KG1 (cell line): ENCODE measurements at places on chromosomes 16 and 17.

GRCh38 chr16:19748389-19749168 lies 30.5 kb downstream of the IQCK start:
- no peak for DNase-seq

DNA sequence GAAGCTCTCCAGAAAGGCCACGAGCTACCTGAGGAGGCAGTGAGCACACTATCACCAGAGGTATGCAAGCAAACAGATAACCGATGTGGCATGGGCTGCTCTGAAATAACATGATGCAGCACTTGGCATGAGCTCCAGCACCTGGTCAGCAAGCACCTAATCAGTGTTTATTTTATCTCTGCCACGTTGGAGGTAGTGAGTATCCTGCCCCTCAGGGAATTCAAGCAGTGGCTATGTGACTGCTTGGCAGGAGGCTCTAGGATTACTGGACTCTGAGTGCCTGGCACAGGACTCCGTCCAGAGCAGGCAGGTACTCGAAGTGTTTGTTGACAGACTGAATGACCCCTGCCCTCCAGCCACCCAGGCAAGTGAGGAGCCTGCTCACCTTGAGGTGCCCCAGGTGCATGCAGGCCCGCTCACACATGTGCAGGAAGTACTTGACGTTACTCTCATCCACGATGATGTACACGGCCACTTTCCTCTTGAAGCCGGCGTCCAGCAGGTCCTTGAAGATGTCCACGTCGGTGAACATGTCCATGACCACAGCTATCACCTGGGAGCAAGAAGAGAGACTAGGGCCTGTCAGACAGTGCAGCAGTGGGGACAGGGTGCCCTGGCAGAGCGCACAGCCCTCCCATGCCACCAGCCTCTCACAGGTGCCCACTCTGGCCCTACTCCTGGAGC lies 16.6 kb downstream of the FAM83G start:
- no peak for DNase-seq

DNA sequence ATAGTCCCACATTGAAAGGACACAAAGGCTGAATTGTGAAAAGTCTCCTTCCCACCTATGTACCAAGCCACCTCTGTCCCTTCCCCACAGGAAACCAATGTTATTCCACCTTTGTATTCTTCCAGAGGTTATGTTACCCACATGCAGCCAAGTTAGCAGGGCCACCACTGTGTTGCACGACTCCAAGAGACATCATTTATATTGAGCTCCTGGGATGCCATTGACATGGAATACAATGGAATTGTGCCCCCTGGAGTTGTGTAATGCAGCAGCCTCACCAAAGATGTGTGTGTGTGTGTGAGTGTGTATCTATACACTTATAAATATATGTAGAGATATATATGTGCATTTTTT lies 21.6 kb upstream of the MSI2 start:
- DNase-seq: no peak

DNA sequence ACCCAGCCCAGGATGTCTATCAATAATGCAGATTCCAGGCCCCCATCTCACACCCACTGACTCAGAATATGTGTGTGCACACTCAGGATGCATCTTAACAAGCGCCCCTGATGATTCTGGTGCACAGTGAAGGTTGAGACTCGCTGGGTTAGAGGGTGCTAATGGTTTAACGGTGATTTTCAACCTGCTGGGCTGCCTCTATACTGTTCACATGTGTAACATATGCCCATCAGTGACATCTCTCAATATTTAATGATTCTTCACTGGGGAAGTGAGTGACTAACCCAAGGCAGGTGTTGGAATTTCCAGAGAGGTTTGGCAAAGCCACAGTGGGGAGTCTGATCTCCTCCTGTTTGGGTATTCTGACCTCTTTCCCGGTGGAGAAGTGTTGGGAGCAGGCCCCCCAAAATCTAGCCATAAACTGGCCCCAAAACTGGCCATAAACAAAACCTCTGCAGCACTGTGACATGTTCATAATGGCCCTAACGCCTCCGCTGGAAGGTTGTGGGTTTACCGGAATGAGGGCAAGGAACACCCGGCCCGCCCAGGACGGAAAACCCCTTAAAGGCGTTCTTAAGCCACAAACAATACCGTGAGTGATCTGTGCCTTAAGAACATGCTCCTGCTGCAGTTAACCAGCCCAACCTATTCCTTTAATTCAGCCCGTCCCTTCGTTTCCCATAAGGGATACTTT lies 4.1 kb upstream of the DOC2B start:
- no peak for DNase-seq

DNA sequence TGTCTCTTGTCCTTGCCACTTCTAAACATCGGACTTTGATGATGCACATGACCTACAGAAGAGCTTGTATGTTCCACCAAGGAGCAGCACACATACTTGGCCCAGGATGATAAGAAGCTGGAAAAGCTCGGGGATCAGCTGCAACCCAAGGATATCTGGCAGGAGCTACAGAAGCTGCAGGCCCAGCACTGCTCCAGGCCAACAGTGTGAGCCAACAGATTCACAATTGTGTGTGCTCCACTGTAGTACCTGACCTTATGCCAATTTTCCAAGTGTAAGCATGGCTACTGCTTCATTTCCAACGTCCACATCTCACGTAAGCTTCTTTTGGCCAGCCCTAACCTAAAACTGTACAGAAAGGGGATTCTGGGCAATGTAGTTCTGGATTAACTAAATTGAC lies 83.4 kb downstream of the COX10 start:
- no peak for DNase-seq

- DNase-seq: no peak
Observed at GRCh38 chr16:48580925-48581500, 29.0 kb downstream of the N4BP1 start.

GRCh38 chr16:71185347-71185746 lies 45.2 kb downstream of the HYDIN start:
- no peak for DNase-seq

DNA sequence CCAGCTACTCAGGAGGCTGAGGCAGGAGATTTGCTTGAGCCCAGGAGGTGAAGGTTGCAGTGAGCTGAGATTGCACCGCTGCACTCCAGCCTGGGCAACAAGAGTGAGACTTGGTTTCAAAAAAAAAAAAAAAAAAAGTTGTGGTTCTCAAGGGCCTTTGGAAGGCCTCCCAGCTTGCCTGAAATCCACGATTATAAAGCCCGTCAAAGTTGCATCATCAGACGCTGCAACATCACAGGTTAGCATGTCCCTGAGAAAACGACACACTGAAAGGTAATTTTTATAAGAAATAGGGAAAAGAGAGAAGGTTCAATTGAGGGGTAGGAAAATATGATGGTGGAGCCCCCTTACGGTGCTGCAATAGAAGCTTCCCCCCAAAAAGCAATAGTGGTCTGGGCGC lies 4.6 kb upstream of the LYZL6 start:
- no peak for DNase-seq

GRCh38 chr17:1203111-1203966 lies 23.6 kb upstream of the ABR start:
- no peak for DNase-seq

GRCh38 chr16:15610369-15610871 lies 32.5 kb downstream of the MARF1 start:
- no peak for DNase-seq

GRCh38 chr17:56165072-56165641 lies 11.9 kb downstream of the ANKFN1 start:
- no peak for DNase-seq
